ENCODE measurements at places on chromosomes 11 and 22. TPM values are rescaled to one million over a fixed set of nuclear protein-coding genes. Genes with fewer than 3 reads are reported as not detected.

PHLDA2 gene
- 33.7 TPM for total RNA-seq

TMPRSS5 gene
- total RNA-seq, result 2.9 TPM

DNA sequence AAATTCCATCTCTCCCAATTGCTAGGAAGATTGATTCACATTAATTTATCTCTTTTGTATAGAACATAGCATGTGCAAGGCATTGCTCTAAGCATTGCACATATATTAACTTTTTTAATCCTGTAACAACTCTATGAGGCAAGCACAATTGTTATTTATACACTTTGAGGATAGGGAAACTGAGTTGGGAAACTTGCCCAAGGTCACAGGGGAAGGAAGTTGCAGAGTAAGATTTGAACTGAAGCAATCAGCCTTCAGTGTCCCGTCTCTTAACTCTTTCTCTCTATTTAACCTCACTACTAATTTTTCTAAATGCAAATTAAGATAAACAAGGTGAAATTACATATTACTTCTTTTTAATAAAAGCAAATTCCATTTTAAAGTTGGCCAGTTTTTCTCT, 22.2 kb downstream of the OR56B4 start:
- H3K27ac ChIP-seq, result no peak overlapping the region
- no peak for DNase-seq
- no peaks in the 10 kb centered on the region for H3K4me1 ChIP-seq
- no peak overlapping the region for H3K4me3 ChIP-seq
- H3K27me3 ChIP-seq, result peaks cover 3% of the 10 kb centered on the region
- no peaks in the 10 kb centered on the region for H3K36me3 ChIP-seq

DNA sequence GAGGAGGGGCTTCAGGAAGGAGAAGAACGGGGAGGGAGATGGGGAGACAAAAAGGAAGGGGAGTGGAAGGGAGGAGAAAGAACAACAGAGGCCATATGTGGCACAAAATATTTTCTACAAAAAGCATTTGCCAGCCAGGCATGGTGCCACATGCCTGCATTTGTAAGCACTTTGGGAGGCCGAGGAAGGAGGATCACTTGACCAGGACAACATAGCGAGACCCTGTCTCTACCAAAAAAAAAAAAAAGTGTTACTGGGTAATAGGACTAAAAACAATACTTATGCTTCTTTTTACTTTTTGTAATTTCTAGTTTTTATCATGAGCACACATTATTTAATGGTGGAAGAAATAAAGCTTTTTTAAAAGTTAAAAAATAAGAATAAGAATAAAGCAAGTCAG, 5.3 kb downstream of the FAM168A start:
- H3K27me3 ChIP-seq, result no peaks in the 10 kb centered on the region
- H3K4me3 ChIP-seq, result no peak overlapping the region
- H3K27ac ChIP-seq, result no peak overlapping the region
- H3K36me3 ChIP-seq, result no peaks in the 10 kb centered on the region
- DNase-seq, result no peak
- H3K4me1 ChIP-seq, result peaks cover 31% of the 10 kb centered on the region

- H3K4me1 ChIP-seq, result no peaks in the 10 kb centered on the region
- no peak overlapping the region for H3K27ac ChIP-seq
- no peaks in the 10 kb centered on the region for H3K36me3 ChIP-seq
- no peak overlapping the region for H3K4me3 ChIP-seq
- H3K27me3 ChIP-seq, result no peaks in the 10 kb centered on the region
These were observed 32.9 kb downstream of the USP35 start for GRCh38 chr11:78221396-78222315.

All from A673 (cell line).